ENCODE measurements at places on chromosomes 12 and 14.
A peak's percentile ranks its signal among the peaks of the same experiment; 100 is the strongest.

DNA sequence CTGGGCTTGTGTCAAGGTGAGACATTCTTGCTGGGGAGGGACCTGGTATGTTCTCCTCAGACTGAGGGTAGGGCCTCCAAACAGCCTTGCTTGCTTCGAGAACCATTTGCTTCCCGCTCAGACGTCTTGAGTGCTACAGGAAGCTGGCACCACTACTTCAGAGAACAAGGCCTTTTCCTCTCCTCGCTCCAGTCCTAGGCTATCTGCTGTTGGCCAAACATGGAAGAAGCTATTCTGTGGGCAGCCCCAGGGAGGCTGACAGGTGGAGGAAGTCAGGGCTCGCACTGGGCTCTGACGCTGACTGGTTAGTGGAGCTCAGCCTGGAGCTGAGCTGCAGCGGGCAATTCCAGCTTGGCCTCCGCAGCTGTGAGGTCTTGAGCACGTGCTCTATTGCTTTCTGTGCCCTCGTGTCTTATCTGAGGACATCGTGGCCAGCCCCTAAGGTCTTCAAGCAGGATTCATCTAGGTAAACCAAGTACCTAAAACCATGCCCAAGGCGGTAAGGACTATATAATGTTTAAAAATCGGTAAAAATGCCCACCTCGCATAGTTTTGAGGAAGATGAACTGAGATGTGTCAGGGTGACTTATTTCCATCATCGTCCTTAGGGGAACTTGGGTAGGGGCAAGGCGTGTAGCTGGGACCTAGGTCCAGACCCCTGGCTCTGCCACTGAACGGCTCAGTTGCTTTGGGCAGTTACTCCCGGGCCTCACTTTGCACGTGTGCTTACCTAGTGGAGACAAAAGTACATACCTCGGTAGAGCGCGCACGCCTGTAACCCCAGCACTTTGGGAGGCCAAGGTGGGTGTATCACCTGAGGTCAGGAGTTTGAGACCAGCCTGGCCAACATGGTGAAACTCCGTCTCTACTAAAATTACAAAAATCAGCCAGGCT lies 4.3 kb downstream of the GAPDH start:
- peak; percentile 69 for DNase-seq

GRCh38 chr12:450438-450837 lies 9.3 kb upstream of the B4GALNT3 start:
- no peak for DNase-seq

GRCh38 chr12:18549598-18549997 lies 188.2 kb downstream of the PLCZ1 start:
- DNase-seq: no peak

DNA sequence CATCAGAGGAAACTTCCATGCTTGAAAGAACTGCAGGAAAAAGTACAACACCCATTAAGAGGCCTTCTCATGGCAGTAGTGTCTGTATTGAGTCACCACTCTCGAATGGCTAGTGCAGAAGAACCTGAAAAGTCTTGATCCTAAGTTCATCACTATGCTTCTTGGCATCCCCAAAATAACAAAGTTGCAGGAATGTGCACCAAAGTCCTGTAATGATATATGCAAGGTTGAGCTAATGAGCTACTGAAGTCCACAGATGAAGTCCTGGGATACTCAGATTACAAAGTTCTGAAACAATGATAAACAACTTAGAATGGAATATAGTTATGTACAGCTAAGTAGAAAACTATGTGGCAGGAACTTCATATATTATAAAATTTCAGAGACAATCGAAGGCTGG lies 545.4 kb downstream of the FOXG1 start:
- peak; percentile 14 for DNase-seq

DNA sequence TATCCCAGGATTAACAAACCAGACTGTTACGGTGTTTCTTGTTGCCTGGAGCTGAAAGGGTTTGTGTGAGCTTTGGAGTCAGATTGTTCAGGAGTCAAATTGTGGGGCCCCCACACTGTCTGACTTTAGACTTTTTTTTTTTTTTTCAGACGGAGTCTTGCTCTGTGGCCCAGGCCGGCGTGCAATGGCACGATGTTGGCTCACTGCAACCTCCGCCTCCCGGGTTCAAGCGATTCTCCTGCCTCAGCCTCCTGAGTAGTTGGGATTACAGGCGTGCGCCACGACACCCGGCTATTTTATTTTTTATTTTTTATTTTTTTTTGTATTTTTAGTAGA lies 847 bp downstream of the TSFM start:
- no peak for DNase-seq

- no peak for DNase-seq
These were observed 9.1 kb downstream of the FBXW8 start for GRCh38 chr12:116919706-116920485.

DNA sequence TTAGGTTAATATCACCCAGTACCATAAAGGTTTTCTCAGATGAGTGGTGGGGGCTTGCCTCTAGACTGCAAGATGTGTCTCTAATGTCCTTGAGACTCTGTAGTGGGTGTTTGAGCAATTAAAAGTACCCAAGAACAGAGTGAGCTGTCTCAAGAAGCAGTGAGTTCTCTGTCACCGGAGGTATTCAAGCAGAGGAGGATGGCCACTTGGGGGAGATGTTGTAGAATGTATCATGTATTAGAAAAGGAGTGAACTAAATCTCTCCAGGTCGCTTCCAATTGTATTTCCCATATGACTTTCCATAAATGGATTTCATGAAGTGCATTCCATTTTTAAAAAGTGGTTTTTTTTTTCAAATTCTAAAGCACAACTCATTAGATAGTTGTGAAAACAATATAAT lies 35.0 kb downstream of the SLC17A8 start:
- DNase-seq: no peak

DNA sequence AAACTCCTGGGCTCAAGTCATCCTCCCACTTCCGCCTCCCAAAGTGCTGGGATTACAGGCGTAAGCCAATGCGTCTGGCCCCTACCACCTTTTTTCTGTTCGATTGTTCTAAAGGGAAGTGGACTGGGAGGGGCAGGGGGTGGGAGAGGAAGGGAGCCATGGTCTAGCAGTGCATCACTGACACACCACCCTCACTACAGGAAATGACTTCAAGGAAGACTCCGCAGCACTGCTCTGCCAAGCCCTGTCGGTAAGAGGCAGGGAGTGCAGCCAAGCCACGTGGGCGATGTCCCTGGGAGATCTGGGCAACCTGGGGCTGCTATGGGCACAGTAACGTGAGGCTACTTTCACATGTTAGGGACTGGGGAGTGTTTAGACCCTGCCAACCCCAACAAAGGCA lies 18.0 kb downstream of the LRRC74A start:
- DNase-seq: no peak

GRCh38 chr14:68793734-68794129 lies 865 bp upstream of the ZFP36L1 start:
- DNase-seq: no peak

- DNase-seq: no peak
These were observed 237.5 kb upstream of the HMGA2 start for GRCh38 chr12:65586796-65587195.

DNA sequence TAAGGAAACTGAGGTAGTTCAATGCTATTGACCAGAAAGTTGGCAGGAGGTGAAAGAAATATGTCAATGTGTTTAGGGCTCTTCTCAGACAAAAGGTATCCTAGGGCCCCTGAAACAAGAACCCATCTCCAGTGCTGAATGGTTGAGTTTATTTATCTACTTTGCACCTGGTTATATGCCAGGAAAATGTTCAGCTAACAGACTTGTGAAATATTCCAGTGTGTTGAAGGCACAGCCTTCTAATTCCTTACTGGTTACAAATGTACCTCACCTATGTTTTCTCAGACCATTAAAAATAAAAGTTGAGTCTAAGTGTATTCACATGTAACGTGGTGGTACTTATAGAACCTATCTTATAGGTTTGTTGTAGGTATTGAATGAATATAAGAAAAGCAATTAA lies 511.7 kb upstream of the SEL1L start:
- no peak for DNase-seq

DNA sequence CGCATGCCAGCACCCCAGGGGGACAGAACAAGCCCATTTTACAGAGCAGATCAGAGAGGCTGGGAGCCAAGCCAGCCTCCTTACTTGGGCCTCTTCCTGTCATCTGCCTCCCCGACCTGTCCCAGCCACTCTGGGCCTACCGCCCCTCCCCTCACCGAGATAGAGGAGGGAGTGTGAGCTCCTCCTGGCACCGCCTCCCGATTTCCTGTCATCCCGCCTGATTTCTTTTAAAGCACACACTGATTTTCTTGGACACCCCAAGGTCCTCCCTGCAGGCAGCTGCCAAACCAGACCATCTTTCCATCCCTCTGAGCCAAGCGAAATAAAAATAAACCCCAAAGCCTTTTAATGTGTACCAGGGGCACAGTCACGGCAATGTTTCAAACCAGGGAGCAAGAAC lies 108.4 kb downstream of the RFLNA start:
- DNase-seq: no peak

DNA sequence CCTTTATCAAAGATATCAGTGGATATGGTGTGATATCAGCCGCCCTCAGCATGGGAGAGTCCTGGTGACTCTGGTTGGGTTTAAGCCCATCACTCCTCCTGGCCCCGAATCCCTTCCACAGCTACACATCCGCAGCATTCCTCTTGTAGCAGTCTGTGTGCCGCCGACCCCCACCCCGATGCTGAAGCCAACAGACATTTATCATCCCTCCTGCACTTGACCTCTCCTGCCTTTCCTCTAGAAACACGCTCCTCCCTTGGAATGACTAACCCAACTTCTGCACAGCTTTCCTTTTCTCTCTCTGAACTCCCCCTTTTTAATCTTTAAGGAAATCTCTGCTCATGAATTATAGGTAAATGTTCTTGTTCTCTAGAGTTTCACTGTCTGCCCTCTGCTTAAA lies 250.9 kb upstream of the FOXN3 start:
- peak; percentile 58 for DNase-seq

GRCh38 chr12:89156862-89157262 lies 195.4 kb downstream of the DUSP6 start:
- DNase-seq: no peak

- DNase-seq: peak; percentile 63
These were observed 64.2 kb downstream of the DNAI7 start for GRCh38 chr12:25130741-25131188.

DNA sequence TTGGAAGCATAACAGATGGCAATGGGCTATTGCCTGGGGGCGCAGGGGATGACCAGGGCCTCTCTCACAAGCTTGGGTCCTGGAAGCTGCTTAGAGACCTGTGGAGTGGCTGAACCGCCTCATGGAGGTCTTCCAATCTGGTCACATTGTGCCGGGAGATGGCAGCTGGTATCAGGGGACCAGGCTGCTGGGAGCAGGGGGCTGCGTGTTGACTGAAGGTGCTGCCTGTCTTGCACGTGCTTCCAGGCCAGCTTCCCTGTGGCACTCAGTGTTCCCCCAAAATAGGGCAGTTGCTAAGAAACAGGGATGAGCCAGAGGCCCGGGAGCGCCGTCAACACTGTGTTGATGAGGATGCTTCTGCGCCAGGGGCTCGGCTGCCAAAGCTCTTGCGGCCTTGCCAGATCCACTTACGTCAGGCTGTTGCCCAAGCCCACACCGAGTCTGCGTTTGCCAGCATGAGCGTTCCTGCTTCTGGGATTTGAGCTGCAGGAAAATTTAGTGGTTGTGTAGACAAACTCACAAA lies 39.8 kb downstream of the ELK3 start:
- no peak for DNase-seq

- peak; percentile 20 for DNase-seq
These were observed 28.8 kb downstream of the OAS2 start for GRCh38 chr12:113007166-113007565.

DNA sequence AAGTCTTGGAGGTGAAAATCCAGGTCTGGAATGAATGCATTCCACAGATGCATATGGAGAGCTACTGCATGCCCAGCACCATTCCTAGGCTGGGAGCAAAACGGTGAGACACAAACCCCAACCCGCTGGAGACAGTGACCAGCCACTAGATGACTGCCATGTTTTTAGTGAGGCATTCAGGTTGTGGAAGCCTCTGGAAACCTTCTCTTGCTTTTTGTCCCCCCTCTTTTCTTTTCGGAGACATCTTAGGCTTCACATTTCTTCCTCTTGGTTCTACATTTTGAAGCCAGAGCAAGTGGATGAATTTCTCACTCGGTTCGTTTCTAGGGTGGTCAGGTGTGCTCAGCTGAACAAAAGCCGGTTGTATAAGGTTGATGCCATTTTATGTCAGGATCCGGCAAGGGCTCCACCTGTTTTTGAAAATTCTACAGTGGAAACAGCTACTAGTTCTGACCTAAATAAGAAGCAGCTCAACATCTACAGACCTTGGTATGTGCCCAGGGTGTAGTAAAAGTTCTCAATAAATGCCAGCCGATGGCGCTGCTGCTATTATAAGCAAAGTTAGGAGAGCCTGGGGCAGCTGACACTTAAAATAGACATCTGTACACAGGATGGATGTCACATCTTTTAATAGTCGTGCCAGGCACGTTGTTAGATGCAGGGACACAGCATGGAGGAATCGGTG lies 1.8 kb upstream of the ZNF839 start:
- DNase-seq: no peak

DNA sequence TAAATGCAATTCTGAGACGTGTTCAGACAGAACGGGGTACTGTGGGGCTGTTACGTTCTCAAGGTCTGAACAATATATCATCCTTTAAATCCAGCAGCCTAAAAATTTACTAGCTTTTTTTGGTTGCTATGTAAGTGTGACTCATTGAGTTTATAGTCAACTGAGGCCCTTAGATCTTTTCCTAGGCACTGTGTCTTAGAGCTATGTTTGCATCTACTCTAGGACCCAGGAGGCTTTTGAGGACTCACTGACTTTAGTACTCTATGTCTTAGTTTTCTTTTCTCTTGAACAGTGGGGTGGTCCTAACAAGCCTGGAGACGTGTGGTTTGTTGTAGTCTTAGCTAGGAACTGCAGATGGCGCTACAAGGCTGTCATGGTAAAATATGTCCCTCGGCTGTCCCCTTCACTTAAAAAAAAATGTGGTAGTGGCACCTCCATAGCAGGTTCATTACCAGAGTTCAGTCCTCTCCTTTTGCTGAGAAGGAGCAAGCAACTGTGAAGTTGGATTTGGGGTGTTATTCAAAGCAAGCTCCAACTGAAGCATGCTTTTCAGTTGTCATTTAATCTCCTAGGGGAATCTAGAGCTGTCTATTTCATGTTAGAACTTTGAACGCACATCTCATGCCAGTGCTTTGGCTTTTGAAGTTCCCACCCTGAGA lies 8.7 kb upstream of the SPATS2 start:
- DNase-seq: peak; percentile 77

GRCh38 chr14:23248601-23249000 lies 10.9 kb downstream of the RNF212B start:
- DNase-seq: peak; percentile 61

GRCh38 chr14:104639885-104640548 lies 35.4 kb upstream of the TMEM179 start:
- DNase-seq: peak; percentile 59

DNA sequence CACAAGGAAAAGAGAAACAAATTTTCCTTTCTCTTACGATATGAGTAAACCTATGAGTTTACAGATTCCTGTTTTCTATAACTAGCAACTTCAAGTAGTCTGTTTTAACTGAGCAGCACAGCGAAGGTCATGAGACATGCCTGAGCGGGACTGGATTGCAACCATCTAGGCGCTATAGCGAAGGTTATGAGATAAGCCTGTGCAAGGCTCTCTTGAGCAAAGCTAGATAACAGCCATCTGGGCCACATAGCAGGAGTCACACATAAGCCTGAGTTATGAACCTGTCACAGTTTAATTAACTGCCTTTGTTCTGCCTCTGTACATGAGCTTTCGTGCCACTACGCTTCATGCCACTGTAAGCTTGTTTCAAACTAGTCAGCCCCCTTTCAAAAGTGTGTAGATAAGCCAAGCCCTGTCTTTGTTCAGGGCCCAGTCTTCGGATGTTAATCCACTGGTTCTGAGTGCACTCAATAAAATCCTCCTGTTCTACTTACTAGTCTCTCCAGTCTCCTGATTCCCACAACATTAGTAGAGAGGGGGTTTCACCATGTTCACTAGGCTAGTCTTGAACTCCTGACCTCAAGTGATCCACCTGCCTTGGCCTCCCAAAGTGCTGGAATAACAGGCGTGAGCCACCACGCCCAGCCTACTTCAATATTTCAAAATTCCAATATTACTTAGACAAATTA lies 47.1 kb downstream of the SEC23A start:
- DNase-seq: no peak
